Adipose tissue (tissue), 3 donors: ENCODE measurements at places on chromosomes 2 and 18. TPM values are rescaled to one million over a fixed set of nuclear protein-coding genes. Genes with fewer than 3 reads are reported as not detected.

The TMEM17 gene
- 1.4 TPM for polyA plus RNA-seq

The KIAA2012 gene
- 0.01 TPM for polyA plus RNA-seq

The FBXO41 gene
- 0.45 TPM for polyA plus RNA-seq

The SFT2D3 gene
- 2.8 TPM for polyA plus RNA-seq

The KCNIP3 gene
- polyA plus RNA-seq = 2.4 TPM

The CHRND gene
- polyA plus RNA-seq = 0.03 TPM

The CNGA3 gene
- not detected for polyA plus RNA-seq

The ZSWIM2 gene
- polyA plus RNA-seq = 0.34 TPM

The ERLEC1 gene
- 34.4 TPM for polyA plus RNA-seq

The FN1 gene
- polyA plus RNA-seq = 19.0 TPM

The SKOR2 gene
- not detected for polyA plus RNA-seq

The RAD51AP2 gene
- not detected for polyA plus RNA-seq

The MAPK4 gene
- polyA plus RNA-seq = 0.36 TPM

The ELOA2 gene
- polyA plus RNA-seq = not detected

The PROKR1 gene
- polyA plus RNA-seq = 0.02 TPM

The STRADB gene
- 41.1 TPM for polyA plus RNA-seq

The FLACC1 gene
- polyA plus RNA-seq = 1.1 TPM

The KRTCAP3 gene
- 2.4 TPM for polyA plus RNA-seq

The RSAD2 gene
- 3.0 TPM for polyA plus RNA-seq

The IL1RL1 gene
- polyA plus RNA-seq = 5.6 TPM
